A549 treated with CpdA at 1 μM for 4 hours (cell line): ENCODE measurements at places on chromosomes 7 and 10. TPM values are rescaled to one million over a fixed set of nuclear protein-coding genes. Genes with fewer than 3 reads are reported as not detected.

Gene SYNPO2L
- total RNA-seq = 0.03 TPM in 1 of 5 replicates, not detected in the others

Gene FBXL13
- total RNA-seq = 0.12 to 0.61 TPM (median 0.27 TPM) in 5 replicates

Gene HMX3
- total RNA-seq = not detected in 5 replicates

Gene LIPM
- total RNA-seq = not detected in 5 replicates

Gene AGR3
- not detected in 5 replicates for total RNA-seq

Gene CCDC172
- not detected in 5 replicates for total RNA-seq

Gene NYAP1
- 0.77 to 1.3 TPM (median 1.2 TPM) in 5 replicates for total RNA-seq

Gene DRGX
- not detected in 5 replicates for total RNA-seq

Gene LRRC61
- 0.03 to 0.34 TPM (median 0.09 TPM) in 4 of 5 replicates, not detected in the other for total RNA-seq

Gene NKX1-2
- 0.03 TPM in 1 of 5 replicates, not detected in the others for total RNA-seq

Gene STOX1
- total RNA-seq = 0.74 to 1.1 TPM (median 0.86 TPM) in 5 replicates

Gene OR2A7
- not detected in 5 replicates for total RNA-seq

Gene HKDC1
- 17.3 to 24.6 TPM (median 19.4 TPM) in 5 replicates for total RNA-seq

Gene FOXI2
- not detected in 5 replicates for total RNA-seq

Gene MICALL2
- total RNA-seq = 23.7 to 36.8 TPM (median 27.0 TPM) in 5 replicates

Gene SHTN1
- total RNA-seq = 20.7 to 33.1 TPM (median 25.2 TPM) in 5 replicates

Gene SPRN
- total RNA-seq = 0.14 to 0.26 TPM (median 0.22 TPM) in 5 replicates

Gene ACTR1A
- 84.0 to 96.4 TPM (median 93.6 TPM) in 5 replicates for total RNA-seq

Gene SRRM3
- 5.6 to 8.2 TPM (median 7.6 TPM) in 5 replicates for total RNA-seq
